ENCODE measurements at places on chromosomes 7 and 10. TPM values are rescaled to one million over a fixed set of nuclear protein-coding genes. Genes with fewer than 3 reads are reported as not detected.

DNA sequence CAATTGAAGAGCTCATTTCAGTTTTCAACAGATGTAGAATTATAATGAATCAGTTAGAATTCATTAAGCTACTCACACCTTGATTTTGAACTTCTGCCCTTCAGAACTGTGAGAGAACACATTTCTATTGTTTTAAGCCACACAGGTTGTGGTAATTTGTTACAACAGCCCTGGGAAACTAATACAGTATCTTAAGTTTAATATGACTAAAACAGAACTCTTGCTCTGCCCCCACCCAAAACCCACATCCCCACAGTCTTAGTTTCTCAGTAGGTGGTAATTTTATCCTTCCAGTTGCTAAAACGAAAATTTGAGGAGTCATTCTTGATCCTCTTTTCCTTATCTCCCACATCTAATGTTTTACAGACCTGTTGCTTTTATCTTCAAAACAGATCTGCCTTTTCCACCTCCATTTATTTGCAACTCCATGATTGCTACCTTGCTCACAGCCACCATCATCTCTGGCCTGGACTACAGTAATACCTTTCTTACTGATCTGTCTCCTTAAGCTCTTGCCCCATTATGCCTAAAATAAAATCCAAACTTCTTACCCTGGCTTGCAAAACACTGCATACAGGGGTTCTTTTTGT is 72.8 kb upstream of the NXPH1 start:
- no peaks in the 10 kb centered on the region for H3K4me1 ChIP-seq
- H3K4me3 ChIP-seq, result no peak overlapping the region
- H3K27me3 ChIP-seq, result no peaks in the 10 kb centered on the region
- H3K27ac ChIP-seq, result no peak overlapping the region
- no peak for DNase-seq

DNA sequence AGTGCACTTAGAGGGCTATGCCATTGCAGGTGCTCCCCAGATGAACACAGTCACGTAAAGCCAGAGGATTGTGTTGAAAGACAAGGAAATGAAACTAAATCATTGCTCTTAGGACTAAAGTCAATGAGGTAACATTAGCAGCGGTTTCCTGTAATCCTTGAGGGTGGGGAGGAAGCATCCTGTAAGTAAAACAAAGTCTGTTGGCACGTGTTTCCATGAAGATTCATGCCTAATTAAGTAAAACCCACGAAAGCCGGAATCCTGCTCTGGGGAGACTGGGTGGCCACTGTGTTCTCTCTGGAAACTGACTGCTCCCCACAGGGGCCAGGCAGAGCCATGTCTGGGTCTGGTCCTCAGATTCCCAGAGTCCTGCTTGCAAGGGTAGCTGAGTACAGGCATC is 18.3 kb downstream of the STEAP1B start:
- peak overlapping the region; percentile 46 for H3K27ac ChIP-seq
- DNase-seq, result peak; percentile 64
- peaks cover 36% of the 10 kb centered on the region for H3K4me1 ChIP-seq
- no peaks in the 10 kb centered on the region for H3K36me3 ChIP-seq
- peak overlapping the region; percentile 28 for H3K4me3 ChIP-seq
- H3K27me3 ChIP-seq, result no peaks in the 10 kb centered on the region

CELF2 gene
- total RNA-seq, result 10.6 TPM

FFAR4 gene
- total RNA-seq, result not detected

CHRM2 gene
- 5.2 TPM for total RNA-seq

PNLIPRP1 gene
- not detected for total RNA-seq
